ENCODE measurements at places on chromosomes 12 and 14.

GRCh38 chr12:108995370-108995992, 25.4 kb downstream of the SVOP start:
- DNase-seq = no peak

DNA sequence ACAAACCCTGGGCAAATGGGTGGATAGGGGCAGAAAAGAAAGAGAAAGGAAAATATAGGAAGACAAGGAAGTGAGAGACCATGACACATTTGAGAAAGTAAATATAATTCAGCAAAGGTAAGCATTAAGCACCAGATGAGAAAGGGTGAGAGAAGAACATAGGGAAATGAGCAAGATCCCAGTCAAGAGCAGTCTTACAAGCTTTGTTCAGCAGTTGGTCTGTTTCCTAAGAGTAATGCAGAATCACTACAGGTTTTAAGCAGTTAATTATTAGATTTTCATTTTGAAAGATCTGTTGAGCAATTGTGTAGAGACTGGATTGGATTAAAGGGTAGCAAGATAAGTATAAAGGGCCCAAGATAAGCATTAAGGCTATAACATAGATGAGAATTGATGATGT, 146.3 kb downstream of the PLCZ1 start:
- DNase-seq = no peak

GRCh38 chr12:122111089-122111641, 32.6 kb downstream of the MLXIP start:
- no peak for DNase-seq

DNA sequence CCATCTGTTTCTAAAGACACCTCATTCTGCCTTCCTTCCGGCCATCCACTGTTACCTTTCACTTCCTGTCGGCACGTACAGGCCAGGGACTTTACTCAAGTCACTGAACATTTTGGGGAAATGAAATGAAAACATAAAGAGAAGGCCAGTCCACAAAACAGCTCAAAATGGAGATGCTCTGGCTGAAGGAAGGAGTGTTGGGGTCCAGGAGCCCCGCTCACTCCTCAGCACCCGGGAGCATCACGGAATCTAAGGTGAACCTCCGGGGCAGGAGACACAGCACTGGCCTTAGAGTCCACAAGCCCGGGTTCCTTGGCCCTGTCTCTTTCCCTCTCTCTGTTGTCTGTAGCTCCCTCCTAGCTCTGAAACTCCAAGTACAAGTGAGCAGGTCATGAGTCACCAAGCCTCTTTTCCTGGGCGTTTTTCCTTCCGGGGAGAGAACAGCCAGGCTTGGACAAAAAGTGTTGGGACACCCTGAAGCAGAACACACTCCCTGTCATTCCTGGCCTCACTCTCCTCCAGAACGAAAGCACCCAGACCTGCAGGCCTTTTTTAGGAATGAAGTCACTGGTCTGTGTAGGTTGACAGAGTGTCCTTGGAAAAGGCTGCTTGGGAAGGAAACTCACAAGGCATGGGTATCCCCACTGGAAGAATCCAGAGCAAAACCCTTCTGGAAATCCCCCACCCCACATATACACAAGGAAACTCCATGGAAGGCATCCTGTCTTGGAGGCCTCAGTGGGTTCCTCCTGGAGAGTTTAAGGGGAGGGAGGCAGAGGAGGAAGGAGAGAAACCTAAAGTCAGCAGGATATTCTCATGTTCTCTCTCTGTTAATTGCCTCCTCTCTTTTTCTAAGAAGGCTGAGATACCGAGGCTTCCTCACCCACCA, 245.3 kb downstream of the ZFP36L1 start:
- DNase-seq = no peak

GRCh38 chr12:114933428-114934160, 249.6 kb upstream of the TBX3 start:
- no peak for DNase-seq

GRCh38 chr14:56284641-56285040, 166.4 kb downstream of the PELI2 start:
- DNase-seq = no peak
